ENCODE measurements at places on chromosomes 7 and 10. TPM values are rescaled to one million over a fixed set of nuclear protein-coding genes. Genes with fewer than 3 reads are reported as not detected.

ZNF12 gene
- total RNA-seq: 26.7 TPM

PURB gene
- 26.4 TPM for total RNA-seq

GRCh38 chr7:48454750-48455192 is 283.5 kb downstream of the ABCA13 start:
- no peak overlapping the region for H3K4me3 ChIP-seq
- no peaks in the 10 kb centered on the region for H3K4me1 ChIP-seq
- H3K36me3 ChIP-seq: no peaks in the 10 kb centered on the region
- H3K27me3 ChIP-seq: no peaks in the 10 kb centered on the region
- no peak overlapping the region for H3K27ac ChIP-seq

PRF1 gene
- total RNA-seq: 6.1 TPM

DNA sequence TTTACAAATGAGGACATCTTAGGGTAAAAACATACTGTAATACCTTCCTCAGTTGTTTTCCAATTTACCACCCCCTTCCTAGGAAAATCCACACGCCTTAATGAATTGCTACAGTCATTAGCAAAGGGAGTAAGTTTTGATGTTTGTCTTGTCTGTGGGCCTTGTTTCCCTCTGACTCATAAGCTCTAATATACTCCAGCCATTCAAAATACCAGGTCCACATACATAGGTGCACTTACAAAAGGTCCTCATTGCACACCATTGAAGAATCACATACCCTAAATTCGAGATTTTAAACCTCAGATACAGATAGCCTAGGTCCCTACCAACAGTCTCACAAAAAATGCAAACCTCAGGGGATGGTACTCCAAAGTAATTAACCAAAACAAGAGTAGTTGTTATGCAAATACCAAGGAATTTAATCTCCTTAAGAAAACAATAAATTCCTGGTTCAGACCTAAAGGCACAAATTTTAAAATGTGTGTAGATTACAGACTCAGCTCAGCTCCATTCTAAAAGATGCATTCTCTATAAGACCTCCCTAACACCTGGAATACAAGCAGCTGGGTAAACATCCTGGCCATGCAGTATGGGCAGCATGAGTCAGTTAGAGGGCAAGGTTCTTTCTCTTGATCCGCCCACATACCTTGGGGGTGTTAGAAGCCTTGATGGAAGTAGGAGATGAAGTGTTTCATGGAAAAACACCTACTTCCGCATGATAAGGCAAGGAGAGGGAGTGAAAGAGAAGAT is 3.0 kb upstream of the LIPK start:
- no peak overlapping the region for H3K4me3 ChIP-seq
- H3K36me3 ChIP-seq: no peaks in the 10 kb centered on the region
- DNase-seq: no peak
- H3K27ac ChIP-seq: no peak overlapping the region

DNA sequence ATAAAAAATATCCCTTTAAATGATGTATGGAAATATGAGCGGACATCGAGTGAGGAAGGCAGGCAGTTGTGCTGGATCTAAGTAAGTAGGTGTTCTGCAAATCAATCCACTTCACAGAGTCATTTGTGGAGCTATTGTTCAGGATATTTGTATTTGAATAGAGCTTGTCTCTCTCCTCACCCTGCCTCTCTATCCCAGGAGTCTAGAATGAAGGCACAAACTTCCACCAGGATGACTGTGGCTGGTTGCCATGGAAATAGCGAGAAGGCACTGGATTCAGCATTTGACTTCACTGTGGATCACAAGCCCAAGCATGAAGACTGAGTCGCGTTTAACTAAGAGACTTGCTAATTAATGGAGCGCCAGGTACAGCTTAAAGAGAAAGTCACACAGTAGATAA is 53.2 kb downstream of the NPY start:
- H3K27me3 ChIP-seq: no peaks in the 10 kb centered on the region

DNA sequence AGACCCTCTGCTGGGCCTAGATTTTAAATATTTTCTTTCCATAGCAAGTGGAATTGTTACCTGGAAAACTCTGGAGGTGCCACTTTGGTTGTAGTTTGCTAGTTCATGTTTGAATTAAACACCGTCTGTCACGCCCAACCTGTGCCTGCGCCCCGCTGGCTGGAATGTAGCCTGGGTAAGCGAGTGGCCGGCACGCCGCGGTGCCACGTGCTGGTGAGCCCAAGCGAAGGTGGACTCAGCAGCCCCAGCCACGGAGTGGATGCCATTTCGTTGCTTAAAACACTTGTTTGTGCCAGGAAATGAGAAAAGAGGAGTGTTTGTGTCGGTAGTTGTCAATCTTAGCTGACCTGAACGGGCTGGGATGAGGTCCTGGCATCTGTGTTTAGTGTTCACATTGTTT is 2.7 kb downstream of the GET4 start:
- H3K27me3 ChIP-seq: no peaks in the 10 kb centered on the region
- H3K27ac ChIP-seq: no peak overlapping the region
- no peaks in the 10 kb centered on the region for H3K36me3 ChIP-seq
- DNase-seq: no peak

GRCh38 chr7:69736126-69736810 is 138.0 kb downstream of the AUTS2 start:
- DNase-seq: no peak
- no peak overlapping the region for H3K27ac ChIP-seq
- no peaks in the 10 kb centered on the region for H3K27me3 ChIP-seq
- no peak overlapping the region for H3K4me3 ChIP-seq
- no peaks in the 10 kb centered on the region for H3K4me1 ChIP-seq
- H3K36me3 ChIP-seq: no peaks in the 10 kb centered on the region

GRCh38 chr10:116779076-116779687 is 36.8 kb upstream of the HSPA12A start:
- H3K27ac ChIP-seq: no peak overlapping the region
- no peaks in the 10 kb centered on the region for H3K27me3 ChIP-seq
- H3K4me1 ChIP-seq: no peaks in the 10 kb centered on the region
- H3K4me3 ChIP-seq: no peak overlapping the region

GRCh38 chr10:102644646-102645387 is 538 bp downstream of the TRIM8 start:
- H3K36me3 ChIP-seq: no peaks in the 10 kb centered on the region
- peak overlapping the region; percentile 88 for H3K4me3 ChIP-seq
- peak; percentile 89 for DNase-seq
- peak overlapping the region; percentile 89 for H3K27ac ChIP-seq
- H3K27me3 ChIP-seq: no peaks in the 10 kb centered on the region
- no peaks in the 10 kb centered on the region for H3K4me1 ChIP-seq

- H3K4me3 ChIP-seq: no peak overlapping the region
- H3K36me3 ChIP-seq: no peaks in the 10 kb centered on the region
- H3K4me1 ChIP-seq: no peaks in the 10 kb centered on the region
- DNase-seq: no peak
- H3K27ac ChIP-seq: no peak overlapping the region
Observed at GRCh38 chr10:31864834-31865518, 63.7 kb downstream of the ARHGAP12 start.

MEOX2 gene
- 35.9 TPM for total RNA-seq

- no peak overlapping the region for H3K4me3 ChIP-seq
- H3K27me3 ChIP-seq: no peaks in the 10 kb centered on the region
- no peak for DNase-seq
Observed at GRCh38 chr10:15550950-15551349, 168.8 kb downstream of the ITGA8 start.

- no peaks in the 10 kb centered on the region for H3K27me3 ChIP-seq
- DNase-seq: no peak
- no peaks in the 10 kb centered on the region for H3K36me3 ChIP-seq
Observed at GRCh38 chr10:71045936-71046335, 157.6 kb upstream of the PCBD1 start.

DNA sequence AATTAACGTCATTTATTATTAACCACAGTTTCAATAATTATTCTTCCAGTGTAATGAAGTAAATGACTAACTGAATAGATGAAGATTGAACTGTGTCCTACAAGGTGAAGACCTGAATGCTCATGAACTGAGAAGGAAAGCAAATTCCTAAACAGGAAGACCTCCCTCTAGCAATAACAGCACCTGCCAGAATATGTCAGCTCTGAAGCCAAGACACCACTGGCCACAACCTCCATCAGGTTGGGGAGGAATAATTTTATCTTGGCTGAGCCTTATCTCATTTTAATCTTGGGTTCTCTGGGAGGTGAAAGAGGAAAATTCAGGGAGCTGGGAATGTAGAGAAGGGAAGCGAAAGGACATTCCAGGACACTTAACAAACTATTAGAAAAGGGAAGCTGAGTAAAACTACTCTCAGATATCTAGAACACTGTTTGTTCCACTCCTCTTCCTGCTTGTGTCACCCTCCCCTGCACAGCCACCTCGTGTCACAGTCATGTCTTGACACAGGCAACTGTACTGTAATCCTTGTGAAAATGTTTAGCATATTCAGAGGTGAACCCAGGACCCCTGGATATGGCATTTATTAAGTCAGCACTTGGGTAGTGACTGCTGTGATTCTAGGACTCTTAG is 4.6 kb upstream of the SLC13A1 start:
- H3K4me3 ChIP-seq: no peak overlapping the region
- H3K27ac ChIP-seq: no peak overlapping the region
- H3K36me3 ChIP-seq: no peaks in the 10 kb centered on the region
- DNase-seq: no peak
- no peaks in the 10 kb centered on the region for H3K4me1 ChIP-seq

- H3K4me1 ChIP-seq: no peaks in the 10 kb centered on the region
- no peak overlapping the region for H3K27ac ChIP-seq
Observed at GRCh38 chr10:83934062-83934461, 205.2 kb upstream of the GHITM start.

SEMA3A gene
- total RNA-seq: 5.7 TPM

ICA1 gene
- 15.9 TPM for total RNA-seq

GRCh38 chr10:62050346-62050892 is 148.9 kb downstream of the ARID5B start:
- H3K4me3 ChIP-seq: peak overlapping the region; percentile 14
- H3K27me3 ChIP-seq: no peaks in the 10 kb centered on the region
- H3K36me3 ChIP-seq: peaks cover 4% of the 10 kb centered on the region
- peaks cover 8% of the 10 kb centered on the region for H3K4me1 ChIP-seq
- DNase-seq: no peak

ANXA8 gene
- total RNA-seq: 0.27 TPM

NPSR1 gene
- not detected for total RNA-seq

- no peak overlapping the region for H3K27ac ChIP-seq
- no peaks in the 10 kb centered on the region for H3K27me3 ChIP-seq
- no peaks in the 10 kb centered on the region for H3K4me1 ChIP-seq
- no peak overlapping the region for H3K4me3 ChIP-seq
- DNase-seq: no peak
Observed at GRCh38 chr7:139068544-139069399, 32.9 kb upstream of the ZC3HAV1L start.

DNA sequence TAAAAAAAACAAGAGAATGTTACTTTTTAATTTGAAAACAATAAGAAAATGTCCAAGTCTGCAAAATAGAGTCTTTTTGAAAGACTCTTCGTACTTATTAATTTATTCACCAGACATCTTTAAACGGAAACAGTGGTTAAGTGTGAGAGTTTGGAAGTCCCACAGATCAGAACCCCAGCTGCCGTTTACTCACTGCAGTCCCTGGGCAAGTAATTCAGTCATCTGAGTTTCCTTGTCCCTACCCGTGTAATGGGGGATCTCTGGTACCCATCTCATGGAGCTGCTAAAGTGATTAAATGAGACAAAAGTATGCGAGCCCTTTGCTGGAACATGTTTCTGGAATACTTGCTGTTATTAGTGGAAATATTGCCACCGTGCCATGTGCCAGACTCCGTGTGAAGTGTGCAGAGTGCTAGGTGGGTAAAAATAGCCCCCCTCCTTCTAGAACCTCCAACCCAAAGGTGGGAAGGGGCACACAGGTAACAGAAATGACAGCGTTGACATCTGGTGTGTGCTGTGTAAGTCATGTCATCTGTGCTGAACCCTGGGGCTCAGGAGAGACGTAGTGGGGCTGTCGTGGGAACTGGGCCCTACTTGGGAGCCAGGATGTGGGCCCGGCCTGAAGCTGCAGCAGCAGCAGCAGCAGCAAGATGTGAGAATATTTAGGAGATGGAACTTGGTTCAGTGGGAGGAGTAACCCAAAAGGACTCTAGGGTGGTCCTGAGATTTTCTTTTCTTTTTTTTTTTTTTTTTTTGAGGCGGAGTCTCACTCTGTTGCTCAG is 140.5 kb downstream of the CUX1 start:
- no peak overlapping the region for H3K27ac ChIP-seq
- no peak overlapping the region for H3K4me3 ChIP-seq
- no peaks in the 10 kb centered on the region for H3K4me1 ChIP-seq
- no peaks in the 10 kb centered on the region for H3K36me3 ChIP-seq

DNA sequence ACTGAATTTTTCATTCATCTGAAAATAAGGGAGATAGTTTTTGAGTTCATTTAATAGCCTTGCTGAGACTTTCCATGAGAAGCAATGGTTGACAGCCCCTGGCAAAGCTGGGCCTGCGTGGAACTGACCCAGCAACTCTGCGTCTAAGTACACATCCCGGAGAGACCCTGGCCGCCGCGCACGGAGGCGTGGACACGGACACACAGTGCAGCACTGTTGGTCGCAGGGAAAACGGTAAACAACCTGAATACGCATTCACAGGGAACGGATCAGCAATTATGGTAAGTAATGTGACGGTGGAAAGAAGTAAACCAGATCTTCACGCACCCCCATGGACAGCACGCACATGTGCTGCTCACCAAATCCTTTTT is 28.2 kb downstream of the GNA12 start:
- H3K27me3 ChIP-seq: no peaks in the 10 kb centered on the region
- H3K4me3 ChIP-seq: no peak overlapping the region
- no peak for DNase-seq
- no peak overlapping the region for H3K27ac ChIP-seq
- no peaks in the 10 kb centered on the region for H3K4me1 ChIP-seq

DNA sequence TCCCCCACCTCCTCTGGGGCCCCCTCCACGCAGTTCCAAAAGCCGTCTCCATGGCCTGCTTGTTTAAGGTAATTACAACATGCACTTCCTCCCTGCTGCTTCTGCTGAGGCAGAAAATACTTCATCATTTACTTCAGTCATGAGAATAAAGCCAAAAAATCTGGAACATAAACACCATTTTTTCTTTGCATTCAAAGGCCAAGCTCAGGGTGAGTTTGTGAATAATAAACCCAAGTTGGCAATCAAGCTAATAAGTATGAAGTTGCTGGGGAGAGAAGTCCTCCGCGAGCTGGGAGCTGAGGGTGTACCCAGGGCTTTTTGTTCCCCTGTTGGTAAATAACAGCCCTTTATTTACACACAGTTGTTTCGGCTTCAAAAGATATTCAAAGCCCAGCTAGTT is 70.5 kb downstream of the FAM204A start:
- no peak overlapping the region for H3K4me3 ChIP-seq
- H3K4me1 ChIP-seq: no peaks in the 10 kb centered on the region
- no peak for DNase-seq
- no peak overlapping the region for H3K27ac ChIP-seq
- H3K36me3 ChIP-seq: no peaks in the 10 kb centered on the region

COX19 gene
- 10.8 TPM for total RNA-seq

DNA sequence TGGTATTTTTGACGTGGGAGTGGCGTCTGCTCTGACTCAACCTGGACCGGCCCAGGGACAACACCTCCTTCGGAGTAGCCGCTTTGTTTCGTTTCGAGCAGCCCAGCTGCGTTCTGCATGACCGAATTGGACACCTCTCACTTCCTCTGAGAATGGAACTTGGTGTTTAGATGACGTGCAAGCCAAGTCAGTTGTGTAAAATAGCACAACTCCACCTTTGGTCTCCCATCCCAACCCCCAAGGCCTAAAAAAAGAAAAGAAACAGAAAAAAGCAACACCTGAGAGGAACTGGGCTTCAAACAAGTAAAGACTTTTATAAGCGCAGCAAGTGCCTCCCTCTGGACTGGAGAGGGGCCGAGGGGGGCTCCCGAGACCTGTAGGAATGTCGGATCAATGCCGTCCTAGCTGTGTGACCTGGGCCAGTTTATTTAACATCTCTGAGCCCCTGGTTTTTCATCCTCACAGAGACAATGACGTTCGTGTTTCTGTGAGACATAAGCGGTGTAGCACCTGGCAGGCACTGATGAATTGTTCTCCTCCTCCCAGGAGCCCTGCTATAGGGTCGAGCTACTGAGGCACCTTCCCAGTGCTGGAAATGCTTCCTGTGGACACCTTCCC is 52.0 kb upstream of the SMNDC1 start:
- no peaks in the 10 kb centered on the region for H3K4me1 ChIP-seq
- H3K27me3 ChIP-seq: no peaks in the 10 kb centered on the region
- H3K36me3 ChIP-seq: no peaks in the 10 kb centered on the region
- DNase-seq: no peak
